ENCODE measurements at places on chromosomes 12 and 14.
A peak's percentile ranks its signal among the peaks of the same experiment; 100 is the strongest.

- no peak for DNase-seq
These were observed 12.1 kb upstream of the ESPL1 start for GRCh38 chr12:53255996-53256395.

DNA sequence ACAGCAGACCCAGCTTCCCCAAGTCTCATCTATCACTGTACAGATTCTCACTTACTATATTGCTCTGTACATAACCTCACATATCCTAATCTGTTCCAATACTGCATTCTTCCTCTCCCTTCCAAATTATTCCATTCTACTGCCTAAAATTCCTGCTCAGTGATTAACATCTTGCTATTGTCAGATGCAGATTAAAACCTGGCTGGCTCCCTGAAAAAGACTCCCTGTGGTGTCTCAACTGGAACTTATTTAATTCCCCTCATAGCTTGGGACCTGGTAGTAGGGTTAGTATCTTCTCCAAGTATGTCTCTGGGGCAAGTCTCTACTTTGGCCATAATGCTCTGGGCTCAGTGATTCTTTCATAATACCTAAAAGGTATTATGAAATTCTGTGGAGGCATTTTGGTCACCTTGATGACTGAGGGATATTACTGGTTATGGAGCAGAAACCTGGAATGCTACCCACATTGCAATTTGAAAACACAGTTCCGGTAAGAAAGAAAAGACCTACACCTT lies 55.8 kb downstream of the PAWR start:
- no peak for DNase-seq

DNA sequence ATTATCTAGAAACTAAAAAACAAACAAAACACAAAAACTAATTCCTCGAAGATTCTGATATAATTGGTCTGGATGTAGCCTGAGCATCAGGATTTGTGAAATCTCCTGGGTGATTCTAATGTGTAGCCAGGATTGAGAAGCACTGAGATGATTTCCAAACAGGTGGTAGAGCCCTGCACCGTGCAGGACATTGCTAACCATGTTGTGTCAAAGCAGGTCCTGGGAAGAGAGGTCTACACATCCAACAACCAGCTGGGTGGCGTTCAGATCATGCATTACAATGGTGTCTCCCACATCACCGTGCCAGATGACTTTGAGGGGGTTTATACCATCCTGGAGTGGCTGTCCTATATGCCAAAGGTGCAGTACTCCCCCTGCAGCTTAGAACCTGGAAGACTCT lies 56.3 kb downstream of the FOXN4 start:
- DNase-seq, result no peak

DNA sequence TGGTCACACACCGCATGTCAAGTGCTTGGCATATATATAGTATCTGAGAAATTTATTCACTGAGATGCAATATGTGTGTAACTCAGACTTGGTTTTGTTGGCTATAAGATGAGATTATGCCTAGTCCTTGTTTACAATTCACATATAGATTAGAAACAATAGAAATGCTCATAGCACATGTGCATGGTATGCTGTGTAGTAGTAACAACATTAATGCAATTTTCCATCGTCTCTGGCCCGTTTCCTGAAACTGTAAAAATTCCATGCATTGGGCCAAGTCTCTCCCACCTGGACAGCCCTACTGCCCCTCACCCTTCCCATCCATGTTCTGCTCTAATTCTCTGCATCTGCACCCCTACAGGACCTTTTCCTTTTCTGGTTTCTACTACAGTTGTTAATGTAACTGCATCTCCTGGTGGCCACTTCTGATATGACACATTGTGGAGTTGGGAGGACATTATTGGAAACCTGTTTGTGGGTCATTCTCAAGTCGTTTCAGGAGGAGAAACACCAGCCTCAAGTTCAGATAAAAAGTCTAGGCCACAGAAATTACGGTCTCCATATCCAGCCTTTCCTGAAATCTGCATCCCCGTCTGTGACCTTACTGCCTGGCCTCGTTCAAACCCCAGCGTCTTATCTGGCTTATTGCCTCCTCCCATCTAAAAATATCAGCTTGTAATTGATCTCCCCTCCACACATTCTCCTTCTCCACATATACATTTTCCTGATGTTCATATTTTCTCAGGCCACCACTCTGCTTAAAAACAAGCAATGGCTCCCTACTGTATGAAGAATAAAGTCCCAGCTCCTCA lies 37.5 kb downstream of the EMP1 start:
- DNase-seq, result peak; percentile 96

DNA sequence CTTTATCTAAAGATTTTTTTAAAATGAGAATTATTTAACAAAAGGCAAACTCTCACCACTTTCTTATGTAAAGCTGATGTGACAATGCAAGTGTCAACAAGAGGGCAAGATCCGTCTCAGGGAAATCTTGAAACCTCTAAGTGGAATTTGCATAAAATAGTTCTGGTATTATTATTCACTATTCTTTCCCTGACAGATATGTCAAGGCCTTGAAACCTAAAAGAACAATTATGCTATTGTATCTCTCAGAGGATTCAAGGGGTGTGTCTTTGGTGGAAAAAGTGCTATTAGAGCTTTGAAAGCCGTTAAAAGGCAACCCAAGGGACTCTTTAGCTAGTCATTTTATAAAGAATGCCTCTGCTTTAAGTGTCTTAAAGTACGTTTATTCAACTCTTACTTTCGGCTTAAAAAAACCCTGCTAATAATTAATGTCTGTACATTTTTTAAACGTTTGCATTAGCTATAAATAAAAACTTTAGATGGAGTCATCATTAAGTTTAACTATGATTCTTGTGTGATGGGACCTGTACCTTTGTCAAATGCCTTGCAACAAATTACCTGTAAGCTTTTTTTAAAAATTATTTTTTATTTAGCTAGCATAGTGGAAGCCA lies 585.5 kb downstream of the VRK1 start:
- DNase-seq, result no peak

DNA sequence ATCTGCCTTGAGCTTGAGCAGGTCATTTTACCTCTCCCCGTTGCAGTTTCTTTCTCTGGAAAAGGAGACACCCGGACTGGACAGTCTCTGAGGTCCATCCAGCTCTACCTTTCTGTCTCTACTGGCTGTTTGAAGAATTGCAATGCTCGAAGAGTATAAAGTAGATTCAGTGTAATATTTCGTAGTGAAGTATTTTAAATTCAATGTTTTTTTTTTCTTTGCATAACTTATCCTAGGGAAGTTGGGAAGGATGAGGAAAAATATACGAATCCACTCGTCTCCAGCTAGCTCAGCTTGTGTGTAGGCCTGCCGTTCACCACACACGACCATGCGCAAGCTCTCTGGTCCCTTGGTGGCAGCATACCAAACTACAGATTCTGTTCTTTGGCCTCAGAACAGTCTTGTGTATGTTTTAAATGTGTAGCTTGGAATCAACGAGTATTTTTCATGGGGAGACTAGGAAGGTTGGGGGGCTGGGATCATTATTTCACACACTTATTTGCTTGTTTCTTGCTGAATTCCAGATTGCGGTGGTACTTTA lies 307.9 kb downstream of the CACNA1C start:
- DNase-seq, result no peak

DNA sequence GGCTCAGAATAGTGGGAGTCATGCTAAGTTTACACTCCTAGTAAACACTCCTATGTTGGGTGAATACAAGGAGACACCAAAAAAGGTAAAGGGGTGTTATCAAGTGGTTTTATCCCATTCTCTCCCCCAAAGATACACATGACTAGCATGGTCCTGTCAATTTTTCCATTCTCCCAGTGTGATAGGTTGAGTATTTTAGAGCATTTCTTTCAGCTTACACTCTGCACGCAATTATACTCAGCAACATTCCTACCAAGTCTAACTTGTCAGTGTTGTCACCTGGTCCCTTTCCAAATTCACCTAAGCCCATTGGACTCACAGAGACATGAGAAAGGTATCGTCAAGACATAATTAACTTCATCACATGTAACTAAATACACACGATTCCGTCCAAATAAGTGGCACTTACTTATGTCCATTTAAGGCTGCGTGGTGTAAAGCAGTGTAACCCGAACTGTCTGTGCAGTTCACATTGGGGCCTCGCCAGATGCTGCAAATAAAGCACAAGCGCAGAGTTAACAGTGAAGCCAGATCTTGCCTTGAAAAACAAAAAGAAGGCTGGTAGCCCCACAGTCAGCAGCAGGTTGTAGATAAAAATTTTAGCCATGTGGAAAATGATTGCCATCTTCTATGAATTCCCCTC lies 159.7 kb downstream of the ANKS1B start:
- no peak for DNase-seq

GRCh38 chr12:128365032-128365431 lies 98.1 kb downstream of the TMEM132C start:
- no peak for DNase-seq

DNA sequence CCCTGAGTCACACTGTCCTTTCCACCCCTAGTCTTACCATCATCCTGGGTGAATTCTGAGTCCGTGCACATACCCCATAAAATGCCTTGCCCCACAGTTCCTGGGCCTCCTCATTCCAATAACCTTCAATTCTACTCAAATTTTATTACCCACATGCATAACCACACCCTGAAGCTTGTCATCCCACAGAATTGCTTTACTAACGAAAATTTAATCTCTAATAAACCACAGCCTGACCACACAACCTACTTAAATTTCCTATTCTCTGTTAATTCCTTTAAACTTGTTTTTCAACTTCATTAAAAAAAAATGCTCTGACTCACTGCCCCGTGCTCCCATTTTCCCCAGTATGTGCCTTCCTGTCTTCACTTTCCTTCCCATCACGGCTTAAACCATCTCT lies 205.9 kb downstream of the PHLDA1 start:
- DNase-seq, result no peak

DNA sequence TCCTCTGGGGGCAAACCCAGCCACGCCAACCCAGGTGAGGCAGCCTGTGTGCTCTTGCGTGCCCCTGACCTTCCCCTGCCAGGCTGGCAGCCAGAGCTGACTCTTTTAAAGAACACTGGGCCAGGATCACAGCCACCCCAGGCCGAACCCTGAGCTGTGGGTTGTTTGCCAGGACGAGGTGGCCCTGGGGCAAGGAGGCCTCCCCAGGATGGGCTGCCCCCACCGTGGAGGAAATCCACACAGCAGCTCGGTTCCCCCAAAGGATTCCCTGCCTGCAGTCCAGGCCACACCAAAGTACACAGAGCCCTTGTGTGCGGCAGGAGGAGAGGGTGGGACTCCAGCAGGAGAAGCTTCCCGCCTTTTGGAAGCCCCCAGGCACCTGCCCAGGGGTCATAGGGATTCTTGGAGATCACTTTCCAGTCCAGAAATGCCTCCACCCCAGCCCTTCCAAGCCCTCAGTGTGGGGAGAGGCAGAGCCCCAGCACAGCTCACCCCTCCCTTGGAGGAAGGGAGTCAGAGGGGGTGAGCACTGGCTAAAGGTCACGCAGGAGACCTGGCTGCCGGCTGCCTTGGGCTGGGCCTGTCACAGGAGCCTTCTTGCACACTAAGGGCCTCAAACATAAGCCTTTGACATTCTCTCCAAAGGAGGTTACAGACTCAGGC lies 115.6 kb downstream of the CALM1 start:
- no peak for DNase-seq

DNA sequence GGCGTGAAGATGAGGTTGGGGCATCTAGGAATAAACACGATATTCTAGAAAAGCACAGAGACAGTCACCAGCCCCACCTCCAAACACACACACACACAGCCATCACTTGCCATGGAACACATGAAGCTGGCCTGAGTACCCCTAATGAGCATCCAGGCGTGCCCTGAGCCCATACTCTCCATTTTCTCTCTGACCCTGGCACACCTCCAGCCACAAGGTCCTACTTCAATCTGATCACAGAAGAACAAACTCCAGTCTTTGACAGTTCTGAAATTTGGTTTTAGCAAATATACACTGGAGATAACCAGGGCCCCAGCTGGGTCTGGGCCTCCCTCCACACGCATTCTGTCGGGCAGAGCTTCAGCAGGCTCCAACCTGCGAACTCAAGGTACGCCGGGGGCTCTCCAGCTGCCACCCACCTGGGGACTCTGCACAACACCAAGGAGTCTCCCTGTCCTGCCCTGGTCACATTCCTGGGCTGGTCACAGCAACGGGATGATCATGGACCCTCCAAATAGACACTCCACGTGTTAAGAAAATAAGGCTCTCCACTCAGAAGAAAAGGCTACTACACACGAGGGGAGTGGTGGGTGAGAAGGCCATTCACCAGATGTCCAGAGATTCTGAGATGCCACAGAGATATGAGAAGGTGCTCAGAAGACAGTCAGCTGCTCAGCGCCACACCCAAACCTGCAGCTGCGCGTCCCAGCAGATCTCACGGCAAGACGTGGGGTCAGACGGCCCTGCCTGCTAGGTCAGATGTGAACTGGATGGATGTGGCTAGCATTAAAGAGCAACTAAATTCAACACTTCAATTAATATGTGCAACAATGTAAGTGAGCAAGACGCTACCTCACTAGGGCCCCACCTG lies 57.0 kb upstream of the PNMA1 start:
- no peak for DNase-seq

DNA sequence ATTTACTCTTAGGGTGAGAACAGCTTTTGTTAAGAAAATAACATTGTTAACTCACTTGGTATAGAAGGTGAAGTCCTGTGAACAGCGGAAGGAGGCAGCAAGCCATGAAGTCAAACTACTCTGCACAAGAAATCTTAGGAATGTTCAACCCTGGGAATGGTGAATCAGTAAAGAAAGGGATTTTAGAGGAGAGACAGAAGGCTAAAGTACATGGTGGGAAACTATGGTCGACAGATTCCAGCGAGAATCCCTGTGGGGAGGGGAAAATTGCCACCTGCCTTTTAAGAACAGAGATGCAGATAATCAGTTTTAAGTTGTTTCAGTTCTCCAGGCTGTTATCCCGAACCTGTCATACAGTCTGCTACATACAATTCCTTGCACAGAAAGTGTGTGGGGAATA lies 63.2 kb upstream of the PTPRR start:
- DNase-seq, result no peak

DNA sequence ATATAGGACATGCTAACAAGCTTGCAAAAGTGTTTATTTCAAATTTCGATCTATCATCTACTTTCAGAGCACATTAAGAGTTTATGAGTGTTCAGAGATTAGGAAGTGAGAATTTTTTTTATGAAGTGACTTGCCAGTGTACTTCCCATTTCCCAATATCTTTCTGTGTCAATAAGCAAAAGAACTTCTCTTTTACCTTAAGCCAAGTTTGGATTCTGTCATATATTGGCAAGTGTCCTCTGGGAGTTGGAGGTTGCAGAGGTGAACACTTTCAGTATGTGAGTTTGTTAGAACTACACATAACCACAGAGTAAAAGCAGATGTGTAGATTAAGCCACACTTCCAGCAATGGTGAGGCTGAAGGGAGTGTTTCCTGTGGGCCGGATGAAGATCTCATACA lies 16.6 kb upstream of the KLRF1 start:
- DNase-seq, result no peak

DNA sequence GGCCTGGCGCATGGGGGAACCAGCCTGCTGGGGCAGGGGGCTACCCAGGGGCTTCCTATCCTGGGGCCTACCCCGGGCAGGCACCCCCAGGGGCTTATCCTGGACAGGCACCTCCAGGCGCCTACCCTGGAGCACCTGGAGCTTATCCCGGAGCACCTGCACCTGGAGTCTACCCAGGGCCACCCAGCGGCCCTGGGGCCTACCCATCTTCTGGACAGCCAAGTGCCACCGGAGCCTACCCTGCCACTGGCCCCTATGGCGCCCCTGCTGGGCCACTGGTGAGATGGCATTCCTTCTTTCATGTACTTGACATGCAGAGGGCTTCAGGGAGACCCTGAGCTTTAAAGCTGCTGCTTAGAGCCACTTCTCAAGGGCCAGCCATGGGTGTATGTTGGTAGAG lies 9.0 kb downstream of the LGALS3 start:
- DNase-seq, result no peak
